ENCODE measurements at places on chromosomes 5 and 9.

DNA sequence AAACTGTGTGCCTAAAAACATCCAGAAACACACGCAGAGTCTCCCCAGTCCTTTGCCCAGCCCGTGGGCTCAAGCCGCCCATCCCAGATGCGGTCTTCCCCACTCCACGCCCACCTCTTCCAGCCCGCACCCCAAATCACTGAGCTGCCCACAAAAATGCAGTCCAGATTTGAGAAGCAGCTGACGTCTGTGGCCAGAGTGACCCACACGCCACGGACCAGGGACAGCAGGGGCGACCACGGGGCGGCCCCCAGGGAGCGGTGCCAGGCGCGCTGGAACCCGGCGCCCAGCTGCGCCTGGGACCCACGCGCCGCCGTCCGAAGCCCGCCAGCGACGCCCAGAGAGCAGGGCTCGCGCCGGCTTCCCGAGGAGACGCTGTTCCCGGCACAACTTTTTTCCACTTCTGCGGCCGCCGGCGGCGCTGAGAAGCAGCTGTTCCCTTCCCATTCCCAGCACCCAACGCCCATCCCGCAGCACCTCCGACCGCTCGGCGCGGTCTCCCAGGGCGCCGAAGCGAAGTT is 674 bp downstream of the LHFPL2 start:
- DNase-seq: no peak

DNA sequence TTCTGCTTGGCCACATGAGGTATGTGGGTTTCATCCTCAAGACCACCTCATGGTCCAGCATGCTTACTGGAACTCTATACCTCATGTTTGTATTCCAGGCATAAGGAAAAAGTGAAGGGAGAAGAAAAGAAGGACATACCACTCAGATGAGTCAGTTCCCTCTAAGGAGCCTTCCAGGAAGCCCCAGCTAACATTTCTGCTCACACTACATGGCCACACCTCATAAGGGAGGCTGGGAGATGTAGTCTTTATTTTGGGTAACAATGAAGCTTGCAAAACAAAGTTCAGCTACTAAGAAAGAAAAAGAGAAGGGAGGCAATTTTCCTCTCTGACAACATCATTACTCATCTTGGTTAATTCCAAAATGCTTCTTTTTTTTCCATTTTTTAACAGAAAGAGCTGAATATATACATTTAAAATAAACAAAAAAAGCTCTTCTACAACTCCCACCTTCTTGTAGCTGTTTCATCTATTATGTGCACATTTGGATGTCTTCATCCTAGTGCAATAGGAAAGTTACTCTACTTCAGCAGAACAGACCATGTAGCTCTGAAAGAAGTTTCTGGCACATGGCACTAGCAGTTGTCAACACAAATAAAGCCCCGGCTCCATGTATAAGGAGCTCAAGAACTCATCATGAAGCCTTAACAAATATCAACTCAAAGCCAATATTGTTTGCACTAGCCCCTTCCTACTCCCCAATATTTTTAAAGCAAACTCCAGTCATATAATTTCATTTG is 123.6 kb upstream of the CCDC112 start:
- DNase-seq: no peak

- peak; percentile 55 for DNase-seq
Observed at GRCh38 chr5:181217111-181217802, 5.8 kb upstream of the TRIM41 start.

DNA sequence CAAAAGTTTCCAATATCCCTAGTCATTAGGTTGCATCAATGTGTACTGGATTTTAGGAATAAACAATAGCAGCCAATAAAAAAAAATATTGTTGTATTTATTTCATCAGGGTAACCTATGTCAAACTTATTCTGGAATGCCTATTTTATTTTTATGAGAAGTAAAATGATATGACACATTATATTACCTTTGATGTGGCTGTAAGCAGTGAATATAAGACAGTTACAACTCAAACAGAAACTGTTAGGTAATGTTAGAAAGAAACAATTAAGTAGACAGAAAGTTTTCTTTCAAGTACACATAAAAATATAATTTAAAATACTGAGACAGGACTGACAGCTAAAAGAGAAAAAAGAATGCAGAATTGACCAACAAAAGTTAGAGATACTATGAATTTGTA is 65.5 kb downstream of the GNG10 start:
- DNase-seq: no peak

DNA sequence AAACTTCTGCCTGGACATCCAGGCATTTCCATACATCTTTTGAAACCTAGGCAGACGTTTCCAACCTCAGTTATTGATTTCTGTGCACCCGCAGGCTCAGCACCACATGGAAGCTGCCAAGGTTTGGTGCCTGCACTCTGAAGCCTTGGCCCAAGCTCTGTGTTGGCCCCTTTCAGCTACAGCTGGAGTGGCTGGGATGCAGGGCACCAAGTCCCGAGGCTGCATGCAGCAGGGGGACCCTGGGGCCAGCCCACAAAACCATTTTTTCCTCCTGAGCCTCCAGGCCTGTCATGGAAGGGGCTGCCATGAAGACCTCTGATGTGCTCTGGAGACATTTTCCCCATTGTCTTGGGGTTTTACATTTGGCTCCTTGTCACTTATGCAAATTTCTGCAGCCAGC is 49.9 kb downstream of the NFX1 start:
- DNase-seq: no peak

DNA sequence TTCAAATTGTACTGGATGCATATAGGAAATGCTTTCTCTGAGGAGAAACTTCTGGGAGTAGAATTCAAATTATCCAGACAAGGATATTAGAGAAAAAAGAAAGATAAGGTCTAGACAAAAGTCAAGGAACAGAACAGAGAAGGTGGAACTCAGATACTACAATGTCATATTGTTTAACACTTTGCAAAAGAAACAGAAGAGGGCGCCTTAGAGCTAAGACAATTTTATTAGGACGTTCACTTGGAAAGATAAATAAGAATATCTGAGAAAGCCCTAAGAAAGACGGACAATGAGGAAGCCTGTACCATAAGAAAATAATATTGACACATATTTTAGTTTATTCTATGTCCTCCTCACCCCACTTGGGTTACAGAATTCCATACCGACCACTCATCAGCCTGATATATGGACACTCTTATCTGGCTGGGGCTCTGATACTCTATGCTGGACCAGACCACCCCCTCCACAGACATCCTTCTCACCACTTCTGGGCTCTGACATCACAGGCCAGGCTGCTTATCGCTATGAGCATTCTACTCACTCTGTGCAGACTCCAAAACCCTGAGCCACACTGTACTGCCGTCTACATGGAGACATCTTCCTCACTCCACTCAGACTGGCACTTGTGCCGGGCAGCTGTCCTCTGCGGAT is 9.1 kb upstream of the AK3 start:
- DNase-seq: no peak

DNA sequence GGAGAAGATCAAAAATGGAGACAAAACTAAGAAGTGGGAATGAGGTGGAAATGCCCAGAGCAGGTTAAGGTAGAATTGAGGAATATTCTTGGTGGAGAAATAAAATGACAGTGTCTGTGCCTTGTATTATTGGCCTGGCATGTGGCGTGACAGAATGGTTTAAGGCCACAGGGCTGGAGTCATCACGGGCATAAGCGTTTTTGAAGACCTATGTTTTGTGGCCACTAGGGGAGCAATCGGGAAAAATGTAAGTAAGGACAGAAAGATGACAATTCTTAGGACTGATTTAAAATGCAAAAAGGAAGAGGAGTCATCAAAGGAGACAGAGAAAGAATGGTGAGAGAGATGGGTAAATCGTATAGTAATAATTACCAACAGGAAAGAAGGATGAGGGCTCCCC is 72.2 kb upstream of the EPB41L4A start:
- DNase-seq: no peak

DNA sequence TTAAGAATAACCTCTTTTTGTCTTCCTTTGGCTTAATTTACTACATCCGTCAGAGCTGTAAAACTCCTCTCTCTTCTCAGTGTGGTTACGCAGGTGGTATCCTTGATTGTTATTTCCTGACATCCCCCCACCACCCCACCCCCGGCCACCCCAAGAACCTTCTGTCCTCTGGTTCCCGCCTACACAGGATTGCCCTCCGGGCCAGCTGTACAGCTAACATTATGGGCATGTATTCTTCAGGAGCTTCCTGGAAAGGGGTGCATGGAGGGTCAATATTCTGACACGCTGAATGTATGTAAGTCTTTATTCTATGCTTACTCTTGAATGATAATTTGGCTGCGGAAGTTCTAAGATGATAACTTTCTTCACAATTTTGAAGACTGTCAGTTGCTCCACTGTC is 13.0 kb upstream of the ANP32B start:
- no peak for DNase-seq

- no peak for DNase-seq
Observed at GRCh38 chr5:68260467-68260866, 44.9 kb downstream of the PIK3R1 start.

DNA sequence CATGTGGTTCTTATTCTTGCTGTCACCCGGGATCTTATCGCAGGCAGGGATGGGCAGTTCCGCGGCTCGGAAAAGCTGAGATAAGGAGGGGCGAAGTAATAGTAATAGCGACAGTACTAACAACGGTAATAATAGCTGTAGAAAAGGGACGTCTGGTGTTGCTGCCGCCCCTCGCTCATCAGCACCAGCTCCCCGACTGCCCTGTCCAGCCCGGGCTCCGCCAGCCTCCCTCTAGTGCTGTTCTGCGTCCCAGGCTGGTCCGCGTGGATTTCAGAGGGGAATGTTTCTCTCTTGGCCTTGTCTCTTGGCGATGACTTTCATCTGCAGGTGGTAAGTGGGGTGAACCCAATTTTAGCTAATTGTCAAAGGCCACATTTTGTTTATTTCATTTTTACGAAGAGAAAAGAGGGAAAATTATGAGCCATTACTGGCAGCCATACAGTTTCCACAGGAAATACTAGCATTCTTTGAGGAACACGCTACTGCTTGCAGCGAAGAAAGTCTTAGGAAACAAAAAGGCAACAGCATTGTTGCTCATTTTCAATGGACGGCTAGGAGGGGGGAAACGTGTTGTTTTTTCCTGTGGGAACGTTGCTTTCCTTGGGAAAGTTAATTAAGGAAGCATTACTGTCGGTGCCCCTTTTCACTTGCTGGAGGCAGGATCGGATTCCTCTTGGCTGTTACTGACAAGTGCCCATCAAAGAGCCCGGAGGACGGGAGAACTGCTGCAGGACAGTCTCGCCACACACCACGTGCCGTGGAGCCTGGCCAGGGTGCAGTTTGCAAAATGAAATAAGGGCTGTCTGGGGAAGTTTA is 762 bp downstream of the SNCAIP start:
- no peak for DNase-seq

GRCh38 chr9:89661391-89661949 is 56.7 kb downstream of the GADD45G start:
- DNase-seq: no peak

DNA sequence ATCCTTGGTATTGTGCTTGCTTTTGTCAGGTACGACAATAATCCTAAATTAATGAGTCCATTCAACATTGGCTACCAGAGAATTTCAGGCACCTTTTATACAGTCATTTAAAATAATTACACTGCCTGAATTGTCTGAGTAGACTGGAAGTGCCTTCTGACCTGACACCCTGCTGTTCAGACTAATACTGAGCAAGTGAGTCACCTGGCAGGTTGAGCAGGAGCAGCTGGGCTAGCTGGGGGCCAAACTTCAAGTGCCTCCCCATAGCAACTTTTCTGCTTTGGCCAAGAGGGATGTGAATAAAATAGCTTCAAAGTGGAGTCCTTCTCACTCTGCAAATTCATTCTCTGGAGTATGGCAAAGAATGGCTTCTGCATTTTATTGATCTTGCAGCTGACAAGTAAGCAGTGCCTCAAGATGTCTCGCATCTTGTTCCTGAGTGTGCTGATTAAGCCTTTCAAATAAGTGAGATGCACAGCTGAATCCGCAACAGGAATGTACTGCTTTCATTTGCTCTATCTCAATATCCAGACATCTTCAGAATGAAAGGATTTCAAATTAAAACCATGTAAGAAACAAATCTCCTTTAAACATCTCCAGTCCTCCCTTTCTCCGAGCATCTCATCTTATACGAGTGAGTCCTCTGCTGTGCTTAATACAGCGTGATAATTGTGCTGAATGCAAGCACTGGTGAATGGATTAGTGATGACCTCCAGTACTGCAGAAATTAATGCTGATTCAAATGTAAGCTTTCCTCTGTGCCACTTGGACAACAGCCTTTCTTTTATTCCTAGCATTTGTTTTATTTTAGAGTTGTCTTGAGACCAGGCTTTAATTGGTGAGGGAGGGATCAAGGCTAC is 271.2 kb downstream of the EDIL3 start:
- DNase-seq: no peak

- no peak for DNase-seq
Observed at GRCh38 chr9:126587187-126588185, 26.2 kb upstream of the LMX1B start.
